ENCODE measurements at places on chromosomes 12 and 14.

DNA sequence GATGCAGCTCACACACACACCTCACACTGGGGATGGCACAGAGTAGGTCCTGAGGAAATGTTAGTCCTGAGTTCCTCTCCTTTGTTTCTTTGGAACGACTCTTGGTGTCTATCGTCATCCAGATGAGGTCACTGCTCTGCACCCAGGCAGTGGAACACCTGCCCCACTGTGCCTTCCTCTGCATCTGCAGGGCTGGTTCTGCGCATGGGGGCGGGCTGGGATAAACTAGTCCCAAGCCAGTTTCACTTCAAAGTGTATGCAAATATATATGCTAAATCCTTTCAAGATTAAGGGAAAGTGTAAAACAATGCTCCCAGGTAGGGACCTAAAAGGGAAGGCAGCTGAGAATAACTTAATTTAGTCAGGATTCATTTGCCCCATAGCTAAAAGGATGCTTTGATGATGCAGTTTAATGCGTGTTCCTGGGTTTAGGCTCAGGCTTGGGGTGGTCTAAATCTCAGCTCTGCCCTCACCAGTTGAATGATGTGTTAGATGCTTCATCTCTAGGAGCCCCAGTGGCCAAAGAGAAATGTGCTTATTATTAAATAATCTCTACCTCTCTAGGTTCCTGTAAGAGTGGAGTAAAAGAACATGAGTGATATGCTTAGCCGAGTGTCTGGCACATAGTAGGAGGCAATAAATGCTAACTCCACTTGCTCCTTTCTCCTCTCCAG is 47.1 kb upstream of the OVCH1 start:
- no peak for DNase-seq

DNA sequence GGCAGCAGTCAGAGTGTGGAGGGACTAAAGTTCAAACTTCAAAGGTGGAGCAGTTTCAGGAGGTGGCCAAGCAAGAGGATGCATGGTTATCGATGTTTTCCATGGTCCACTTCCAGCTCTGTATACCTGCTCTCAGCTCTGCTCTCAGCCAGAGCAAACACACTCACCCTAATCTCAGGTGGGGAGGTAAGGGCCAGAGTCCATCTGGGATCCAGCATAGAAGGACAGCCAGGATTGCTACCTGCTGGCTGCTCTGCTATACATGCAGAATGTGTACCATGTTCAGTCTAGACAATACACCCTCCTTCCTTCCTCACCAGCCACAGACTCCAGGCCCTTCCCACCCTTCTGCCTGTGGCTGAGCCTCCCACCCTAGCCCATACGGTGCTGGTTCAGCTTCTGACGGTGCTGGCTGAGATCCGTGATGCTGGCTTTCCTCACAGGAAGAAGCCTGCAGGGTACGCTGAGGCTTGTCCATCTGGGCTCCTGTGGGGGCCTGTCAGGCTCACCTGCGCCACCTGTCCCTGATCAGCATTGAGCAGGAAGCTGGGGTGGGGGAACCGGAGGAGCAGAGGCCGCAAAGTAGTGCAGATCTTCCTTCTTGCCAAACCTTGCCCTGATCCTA is 2.4 kb downstream of the CBLN3 start:
- no peak for DNase-seq

DNA sequence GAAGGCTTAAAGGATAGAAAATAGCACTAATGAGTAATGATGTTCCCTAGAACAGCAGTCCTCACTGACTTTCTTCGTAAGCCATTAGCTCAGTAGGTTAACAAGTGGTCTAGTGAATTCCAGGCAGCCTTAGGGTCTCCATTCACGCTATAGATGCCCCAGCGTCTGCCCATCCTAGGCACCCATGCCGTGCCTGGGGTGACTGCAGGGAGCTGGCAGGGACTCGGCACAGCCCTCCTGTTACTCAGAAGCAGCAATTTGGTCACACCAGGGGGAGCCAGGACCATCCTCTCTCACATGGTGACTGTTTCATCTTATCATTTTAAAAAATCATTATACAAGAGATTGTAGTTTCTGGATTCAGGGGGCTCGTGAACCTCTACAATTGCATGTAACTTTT is 66.0 kb upstream of the TRAF3 start:
- DNase-seq = no peak

DNA sequence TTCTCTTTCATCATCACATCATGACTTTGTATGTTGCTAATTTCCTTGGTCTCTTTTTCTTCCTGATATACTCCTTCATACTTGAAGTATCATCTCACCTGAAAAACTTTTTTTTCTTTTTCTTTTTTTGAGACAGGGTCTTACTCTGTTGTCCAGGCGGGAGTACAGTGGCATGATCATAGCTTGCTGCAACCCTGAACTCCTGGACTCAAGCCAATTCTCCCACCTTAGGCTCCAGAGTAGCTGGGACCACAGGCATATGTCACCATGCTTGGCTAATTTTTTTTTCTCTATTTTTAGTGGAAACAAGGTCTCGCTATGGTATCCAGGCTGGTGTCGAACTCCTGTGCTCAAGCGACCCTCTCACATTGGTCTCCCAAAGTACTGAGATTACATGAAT is 107.6 kb downstream of the RALGAPA1 start:
- DNase-seq = no peak

Measured in left renal pelvis (tissue), 4 donors.